ENCODE measurements at places on chromosomes 2 and 18.

DNA sequence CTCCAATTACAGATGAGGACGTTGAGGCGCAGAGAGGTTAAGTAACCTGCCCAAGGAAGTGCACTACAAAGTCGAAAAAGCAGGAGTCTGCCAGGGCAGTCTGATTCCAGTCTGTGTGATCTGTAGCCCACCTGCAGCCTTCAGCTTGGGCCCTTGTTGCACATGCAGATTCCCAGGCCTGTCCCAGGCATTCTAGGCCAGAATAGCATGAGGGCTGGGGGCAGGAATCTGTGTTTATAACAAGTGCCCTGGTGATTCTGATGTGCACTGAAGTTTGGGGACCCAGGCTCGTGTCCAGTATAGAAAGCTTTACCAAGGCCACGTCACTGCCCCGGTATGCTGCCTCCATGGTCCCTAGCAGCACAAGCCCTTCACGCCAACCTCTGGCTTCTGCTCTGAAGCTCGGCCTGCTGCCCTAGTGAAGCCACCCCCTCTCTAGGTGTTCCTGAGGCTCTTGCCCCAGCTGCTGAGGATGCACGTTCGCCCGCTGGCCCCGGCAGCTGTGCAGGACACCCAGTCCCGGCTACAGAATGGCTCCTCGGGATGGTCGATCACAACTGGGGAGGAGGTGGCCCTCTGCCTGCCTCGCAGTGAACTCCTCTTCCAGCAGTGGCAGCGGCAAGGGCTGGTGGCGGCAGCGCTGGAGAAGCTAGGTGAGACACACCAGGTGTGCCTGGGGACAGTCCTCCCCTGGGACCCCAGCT lies 4.6 kb downstream of the CHRNG start:
- DNase-seq = no peak

- DNase-seq = no peak
Observed at GRCh38 chr2:106551417-106552130, 64.4 kb downstream of the CD8B2 start.

- DNase-seq = no peak
Observed at GRCh38 chr2:24994146-24994724, 22.5 kb upstream of the DNAJC27 start.

DNA sequence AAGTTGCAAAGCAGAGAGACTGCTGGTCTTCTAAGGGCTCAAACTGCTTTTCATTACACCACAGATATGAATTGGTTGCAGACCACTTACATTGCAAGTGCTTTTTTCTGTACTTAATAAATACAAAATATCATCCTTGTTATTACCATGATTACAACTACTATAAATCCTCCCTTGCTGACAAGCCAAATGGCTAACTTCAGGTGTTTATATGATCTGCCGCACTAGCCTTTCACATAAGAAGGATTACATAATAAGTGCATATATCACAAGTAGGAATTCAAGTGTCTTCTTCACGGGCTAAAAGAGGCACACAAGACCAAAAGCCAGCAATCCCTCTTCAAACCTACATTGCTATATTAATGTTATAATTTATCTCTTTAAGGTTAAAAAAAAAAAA lies 373.0 kb downstream of the ZEB2 start:
- DNase-seq = no peak

DNA sequence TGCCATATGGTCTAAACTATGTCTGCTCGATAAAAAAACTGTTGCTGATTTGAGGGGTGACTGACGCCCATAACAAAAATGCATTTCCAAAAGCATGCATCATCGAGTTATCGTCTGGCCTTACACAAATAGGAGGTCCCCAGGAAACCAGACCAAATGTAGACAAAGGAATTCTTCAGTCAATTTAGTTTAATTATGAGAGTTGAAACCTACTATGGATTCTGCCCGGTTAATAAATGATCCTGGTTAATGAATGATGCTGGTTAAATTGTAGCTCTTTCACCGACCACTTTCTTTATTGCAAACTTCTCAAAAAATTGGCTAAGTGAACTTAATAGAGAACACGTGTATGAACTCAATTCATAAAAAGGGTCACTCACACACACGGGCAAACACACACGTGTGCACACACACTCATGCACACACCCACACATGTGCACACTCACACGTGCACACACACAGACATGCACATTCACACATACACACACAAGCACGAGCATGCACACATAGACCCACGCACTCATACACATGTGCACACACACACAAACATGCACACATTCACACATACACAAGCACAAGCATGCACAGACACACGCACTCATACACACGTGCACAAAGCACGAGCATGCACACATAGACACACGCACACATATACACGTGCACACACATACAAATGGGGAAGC lies 59.0 kb upstream of the SALL3 start:
- DNase-seq = no peak
